Activated CD4-positive, alpha-beta T cell treated with anti-CD3 and anti-CD28 coated beads, Interleukin-2, amount 50 U/mL, for 4 hours (primary cell): ENCODE measurements at places on chromosomes 12 and 14.
A peak's percentile ranks its signal among the peaks of the same experiment; 100 is the strongest.

- no peak for DNase-seq
These were observed 357.3 kb upstream of the DDHD1 start for GRCh38 chr14:53510281-53510912.

DNA sequence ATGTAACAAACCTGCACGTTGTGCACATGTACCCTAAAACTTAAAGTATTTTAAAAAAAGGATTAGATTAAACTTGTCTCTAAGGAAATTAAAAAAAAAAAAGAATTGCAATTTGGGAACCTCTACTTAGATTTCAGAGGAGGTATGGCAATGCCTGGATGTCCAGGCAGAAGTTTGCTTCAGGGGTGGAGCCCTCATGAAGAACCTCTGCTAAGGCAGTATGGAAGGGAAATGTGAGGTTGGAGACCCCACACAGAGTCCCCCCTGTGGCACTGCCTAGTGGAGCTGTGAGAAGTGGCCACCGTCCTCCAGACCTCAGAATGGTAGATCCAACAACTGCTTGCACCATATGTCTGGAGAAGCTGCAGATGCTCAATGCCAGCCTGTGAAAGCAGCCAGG is 279.6 kb upstream of the CCDC196 start:
- no peak for DNase-seq

DNA sequence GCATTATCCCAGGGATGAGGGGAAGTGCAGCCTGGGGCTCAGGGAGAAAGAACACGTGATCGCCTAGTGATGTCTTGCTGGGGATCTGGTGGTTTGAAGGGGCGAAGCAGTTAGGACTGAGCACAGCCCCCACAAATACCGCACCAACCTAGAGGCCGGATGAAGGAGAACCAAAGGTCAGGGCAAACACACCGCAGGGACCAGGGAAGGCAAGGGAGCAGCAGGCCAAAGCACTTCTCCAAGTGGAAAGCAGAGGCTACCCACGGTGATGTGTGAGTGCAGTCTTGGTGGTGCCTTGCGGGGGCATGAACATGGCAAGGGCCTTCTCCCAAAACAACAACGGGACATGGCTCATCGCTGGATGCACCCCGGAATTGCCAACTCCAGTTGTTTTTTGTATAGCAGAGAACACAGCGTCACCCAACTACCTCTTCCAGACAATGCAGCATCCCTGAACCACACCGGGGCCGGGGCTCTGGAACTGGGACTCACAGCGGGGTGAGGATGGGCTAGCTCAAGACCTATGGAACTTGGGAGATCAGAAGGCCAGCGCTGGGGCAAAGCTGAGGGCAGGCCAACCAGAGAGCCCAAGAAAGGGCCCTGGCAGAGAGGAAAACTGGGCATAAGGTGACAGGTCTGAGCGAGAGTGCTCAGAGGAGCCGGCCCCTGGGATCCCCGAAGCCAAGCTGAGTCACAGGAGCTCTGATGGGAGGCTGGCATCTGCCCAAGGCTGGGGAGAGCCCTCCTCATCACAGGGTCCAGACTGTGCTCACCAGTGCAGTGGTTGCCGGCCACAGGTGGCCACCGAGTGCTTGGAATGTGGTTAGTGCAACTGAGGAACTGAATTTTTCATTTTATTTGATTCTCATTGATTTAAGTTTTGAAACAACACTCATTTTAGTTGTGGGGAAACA is 11.1 kb downstream of the GALNT16 start:
- no peak for DNase-seq

DNA sequence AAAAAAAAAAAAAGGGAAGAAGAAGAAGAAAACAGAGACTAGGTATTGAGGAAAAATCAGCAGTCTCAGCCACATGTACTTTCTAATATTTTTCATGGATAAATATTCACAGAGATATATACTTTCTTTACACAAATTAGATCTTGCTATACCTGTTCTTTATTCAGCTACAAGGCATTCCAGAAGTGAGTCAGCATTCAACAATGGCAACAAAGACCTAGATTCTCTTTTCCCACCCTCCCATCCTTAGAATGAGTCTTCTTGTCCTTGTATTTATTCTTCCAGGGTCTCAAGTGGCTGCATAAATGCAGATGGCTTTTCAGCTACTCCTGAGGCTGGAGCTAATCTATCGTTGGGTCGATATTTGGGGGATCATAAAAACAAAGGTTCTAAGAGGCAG is 93.0 kb downstream of the NT5DC3 start:
- no peak for DNase-seq

DNA sequence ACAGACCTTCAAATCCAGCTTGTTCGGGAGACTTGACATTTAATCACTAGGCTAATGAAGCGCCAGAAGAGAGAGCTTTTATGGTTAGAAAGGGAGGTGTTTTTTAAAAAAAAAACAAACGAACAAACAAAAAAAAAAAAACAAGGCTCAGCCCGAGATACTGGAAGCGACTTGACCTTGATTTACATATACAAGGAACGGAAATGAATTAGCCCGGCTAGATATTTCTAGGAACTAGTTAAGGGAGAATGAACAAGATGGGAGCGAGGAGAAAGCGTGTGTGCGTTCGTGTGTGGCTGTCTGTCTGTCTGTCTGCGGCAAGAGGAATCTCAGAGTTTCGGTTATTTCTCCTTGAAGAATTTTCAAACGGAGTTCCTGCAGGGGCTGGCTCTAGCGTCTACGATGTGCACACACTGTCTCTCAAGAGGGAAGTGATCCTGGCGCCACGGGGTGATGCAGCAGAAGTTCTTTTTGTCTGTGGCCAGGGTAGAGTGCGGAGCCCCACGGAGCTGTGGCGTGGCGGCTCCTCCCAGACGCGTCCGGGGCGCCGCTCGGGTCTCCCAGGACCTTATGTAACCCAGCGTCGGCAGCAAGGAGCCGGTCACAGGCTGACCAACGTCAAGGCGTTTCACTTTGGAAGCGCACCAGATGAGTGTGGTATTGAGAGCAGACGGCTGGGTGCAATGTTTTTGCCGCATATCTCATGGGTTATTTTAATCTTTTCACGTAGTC is 18.8 kb downstream of the SOCS2 start:
- DNase-seq: peak; percentile 12

- no peak for DNase-seq
These were observed 994 bp downstream of the PRORP start for GRCh38 chr14:35123388-35123703.

- no peak for DNase-seq
These were observed 193.7 kb downstream of the PAX9 start for GRCh38 chr14:36855396-36855795.

DNA sequence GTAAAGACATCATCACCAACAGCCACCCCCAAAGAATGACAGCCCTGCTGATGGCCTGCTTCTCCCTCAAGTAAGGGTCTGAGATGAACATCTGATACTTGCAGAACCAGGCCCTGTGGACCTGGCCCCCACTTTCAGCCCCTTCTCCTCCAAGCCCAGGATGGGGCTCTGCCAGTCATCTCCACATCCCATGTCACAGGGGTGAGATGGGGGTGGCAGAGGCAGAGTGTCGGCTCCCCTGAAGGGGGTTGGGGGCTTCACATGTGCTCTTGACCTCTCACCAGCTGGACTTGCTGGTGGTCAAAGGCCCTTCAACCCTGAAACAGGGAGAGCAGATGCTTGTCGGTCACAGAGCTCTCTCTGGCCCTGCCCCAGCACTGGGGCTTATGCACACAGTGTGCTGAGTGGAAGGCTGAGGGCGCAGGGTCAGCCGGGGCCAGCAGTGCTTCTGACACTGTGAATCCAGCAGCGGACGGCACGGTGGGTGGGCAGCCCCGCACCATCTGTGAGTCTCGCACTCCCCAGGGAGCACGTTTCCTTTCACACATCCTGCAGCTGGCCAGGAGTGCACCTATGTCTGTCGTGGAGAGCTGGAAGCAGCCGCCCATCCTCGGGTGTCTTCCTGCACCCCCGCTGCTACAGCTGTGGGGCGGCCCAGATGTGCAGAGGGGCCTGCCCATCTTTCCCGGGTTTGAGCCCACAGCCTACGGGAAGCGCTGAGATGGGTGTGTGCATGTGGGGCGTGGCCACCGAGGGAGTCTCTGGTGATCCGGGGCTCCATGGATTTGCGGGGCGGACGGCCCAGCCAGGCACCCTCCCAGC is 94.3 kb downstream of the ADGRD1 start:
- no peak for DNase-seq

- no peak for DNase-seq
These were observed 10.9 kb downstream of the ATP6V0A2 start for GRCh38 chr12:123723011-123723410.

DNA sequence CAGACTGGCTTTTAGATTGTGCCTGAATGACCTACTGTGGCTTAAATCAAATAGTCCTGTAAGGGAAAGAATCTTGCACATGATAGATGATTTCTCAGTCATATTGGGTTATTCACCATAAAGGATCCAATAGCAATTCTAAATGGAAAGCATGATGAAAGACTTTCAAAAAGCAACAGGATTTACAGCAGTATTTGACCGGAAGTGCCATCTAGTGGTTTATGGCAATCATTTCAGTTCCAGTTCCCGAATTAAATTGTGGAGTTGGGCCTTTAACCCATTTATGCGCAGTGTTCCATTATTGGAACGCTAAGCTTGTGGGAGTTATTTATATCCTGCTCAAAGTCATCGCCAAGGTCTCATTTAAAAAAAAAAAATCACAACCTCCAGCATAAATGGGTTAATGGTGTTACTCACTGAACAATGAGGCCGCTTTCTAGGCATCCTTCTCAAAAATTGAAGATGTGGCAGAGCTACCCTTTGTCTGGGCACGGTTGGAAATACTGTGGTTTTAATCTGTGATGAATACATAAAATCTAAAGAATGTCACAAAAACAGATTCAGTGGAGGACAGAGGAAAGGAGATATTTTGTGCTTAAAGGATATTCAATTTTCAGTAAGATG is 60.8 kb upstream of the REP15 start:
- DNase-seq: no peak

DNA sequence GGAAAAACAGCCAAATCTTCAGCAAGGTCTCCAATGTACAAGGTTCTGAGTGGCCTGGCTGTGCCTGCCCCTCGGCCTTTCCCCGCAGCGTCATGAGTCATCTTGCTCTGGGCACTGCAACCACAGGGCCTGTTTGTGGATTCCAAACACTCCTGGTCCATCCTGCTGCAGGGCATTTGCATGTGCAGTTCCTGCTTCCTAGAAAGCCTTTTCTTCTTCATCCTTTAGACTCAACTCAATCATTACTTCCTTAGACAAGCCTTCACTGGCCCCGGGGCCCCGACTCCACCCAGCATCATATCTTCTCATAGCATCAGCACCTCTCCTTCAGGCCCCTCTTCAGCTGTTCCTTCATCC is 101.8 kb upstream of the EGLN3 start:
- DNase-seq: no peak

DNA sequence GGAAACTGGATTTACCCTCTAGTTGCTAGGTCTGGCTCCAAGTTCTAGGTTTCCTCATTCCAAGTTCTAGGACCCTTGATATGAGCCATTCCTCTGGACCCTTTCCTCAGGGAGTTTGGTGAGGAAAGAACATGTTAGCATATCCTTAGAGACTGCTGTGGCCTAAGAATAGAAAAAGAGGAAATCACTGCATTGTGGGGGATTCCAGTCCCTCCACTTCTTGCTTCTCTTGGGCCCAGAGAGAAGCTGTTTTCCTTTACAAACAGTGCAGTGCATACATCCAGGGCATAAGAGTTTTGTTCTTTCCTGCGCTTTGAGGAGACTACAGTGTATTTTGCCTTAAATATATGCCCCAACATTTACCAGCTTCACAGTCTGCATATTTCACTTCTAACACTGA is 59.0 kb downstream of the LLPH start:
- DNase-seq: no peak

DNA sequence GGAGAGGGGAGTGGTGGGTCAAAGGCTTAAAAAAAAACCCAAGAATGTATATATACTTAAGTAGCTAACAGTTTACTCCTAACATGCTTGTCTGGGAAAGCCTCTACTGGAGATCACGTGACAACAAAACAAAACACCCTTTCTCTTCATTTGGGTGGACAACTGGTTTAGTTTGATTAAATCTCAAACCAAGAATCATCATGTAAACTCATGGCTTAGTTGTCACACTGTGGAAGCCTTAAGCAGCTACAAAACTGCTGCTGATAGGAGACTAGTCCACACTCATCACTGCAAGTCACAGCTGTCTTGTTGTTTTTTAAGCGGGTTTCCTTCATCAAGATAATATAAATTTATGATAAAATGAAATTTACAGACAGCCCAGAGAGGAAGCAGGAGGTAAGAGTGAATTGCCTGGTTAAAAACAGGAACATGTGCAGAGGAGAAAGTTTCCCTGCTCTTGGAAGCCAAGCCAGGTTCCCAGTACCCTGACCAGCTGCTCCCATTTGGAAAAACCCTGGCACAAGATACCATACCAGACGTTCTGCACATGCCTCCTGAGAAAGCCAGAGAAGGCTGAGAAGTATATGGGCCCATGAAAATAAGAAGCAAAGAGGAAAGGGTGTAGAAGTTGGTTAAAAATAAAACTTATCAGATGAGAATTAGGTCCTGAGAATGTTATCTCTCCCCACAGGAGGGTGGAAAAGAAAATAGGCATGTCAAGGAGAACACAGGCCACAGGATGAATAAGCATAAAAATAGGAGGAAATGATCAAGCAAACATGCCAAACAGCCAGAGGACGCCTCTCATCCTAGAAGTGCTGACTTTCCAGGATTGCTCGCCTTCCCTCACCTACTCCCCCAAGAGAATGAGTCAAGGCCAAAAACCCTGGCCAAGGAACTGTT is 34.0 kb downstream of the EGLN3 start:
- DNase-seq: no peak

GRCh38 chr14:91418387-91419043 is 895 bp upstream of the CCDC88C start:
- DNase-seq: peak; percentile 81

- DNase-seq: no peak
These were observed 24.3 kb downstream of the DDX24 start for GRCh38 chr14:94056579-94057308.

DNA sequence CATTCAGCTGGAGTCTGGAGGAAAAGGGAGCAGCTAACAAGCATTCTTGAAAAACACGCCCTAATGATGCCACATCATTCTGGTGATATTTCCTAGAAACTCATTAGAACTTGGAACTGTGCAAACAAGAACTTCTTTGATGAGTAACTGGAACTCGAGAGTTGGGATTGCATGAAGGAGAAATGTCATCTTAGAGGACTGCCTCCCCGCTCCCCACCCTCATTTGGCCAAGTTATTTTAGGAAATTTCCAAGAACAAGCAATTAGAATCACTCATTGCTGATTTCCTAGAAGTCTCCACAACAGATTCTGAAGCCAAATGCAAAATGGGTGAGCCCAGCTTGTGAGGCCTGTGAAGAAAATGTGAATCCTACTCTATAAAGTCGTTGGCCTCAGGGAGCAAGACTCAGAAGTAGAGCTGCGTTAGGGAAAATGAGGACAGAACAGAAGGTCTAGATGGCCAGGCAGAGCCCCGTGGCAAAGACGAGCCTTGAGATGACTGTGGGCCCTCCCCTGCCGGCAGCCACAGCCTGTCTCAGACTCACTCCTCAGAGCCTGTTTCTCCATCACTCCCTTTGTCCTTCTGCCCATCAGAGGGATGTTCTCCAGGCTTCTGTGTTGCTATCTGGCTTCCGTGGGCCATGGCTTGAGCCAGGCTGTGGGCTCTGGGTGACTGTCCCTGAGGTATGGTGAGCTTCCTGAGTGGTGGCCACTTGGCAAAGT is 38.4 kb downstream of the RTL1 start:
- no peak for DNase-seq

- no peak for DNase-seq
These were observed 115.6 kb downstream of the BTG1 start for GRCh38 chr12:92029902-92030586.
